Hair follicular keratinocyte (primary cell): ENCODE measurements at places on chromosomes 1 and 21. TPM values are rescaled to one million over a fixed set of nuclear protein-coding genes. Genes with fewer than 3 reads are reported as not detected.

The S100A7 gene
- total RNA-seq: 5.2 and 13.3 TPM in 2 replicates

The ADAM30 gene
- total RNA-seq: not detected in 2 replicates

The AMY1A gene
- not detected in 2 replicates for total RNA-seq

The SPRR2G gene
- not detected in 2 replicates for total RNA-seq

The GJB4 gene
- total RNA-seq: 5.5 and 17.0 TPM in 2 replicates

The SRGAP2B gene
- total RNA-seq: 5.6 and 8.5 TPM in 2 replicates

The OPRD1 gene
- total RNA-seq: not detected in 2 replicates

The TMCC2 gene
- 1.8 and 2.1 TPM in 2 replicates for total RNA-seq

The KCNK2 gene
- 0.46 TPM in 1 of 2 replicates, not detected in the other for total RNA-seq

The CLDN19 gene
- not detected in 2 replicates for total RNA-seq
